ENCODE measurements at places on chromosomes 2 and 18. TPM values are rescaled to one million over a fixed set of nuclear protein-coding genes. Genes with fewer than 3 reads are reported as not detected.

SERPINB13 gene
- not detected for total RNA-seq

- DNase-seq: no peak
Measured at GRCh38 chr2:207970147-207970825, 55.0 kb downstream of the PLEKHM3 start.

- DNase-seq: no peak
Measured at GRCh38 chr18:59265246-59265973, 7.8 kb downstream of the RAX start.

NGEF gene
- total RNA-seq: not detected

ABHD1 gene
- total RNA-seq: 0.44 TPM

DNA sequence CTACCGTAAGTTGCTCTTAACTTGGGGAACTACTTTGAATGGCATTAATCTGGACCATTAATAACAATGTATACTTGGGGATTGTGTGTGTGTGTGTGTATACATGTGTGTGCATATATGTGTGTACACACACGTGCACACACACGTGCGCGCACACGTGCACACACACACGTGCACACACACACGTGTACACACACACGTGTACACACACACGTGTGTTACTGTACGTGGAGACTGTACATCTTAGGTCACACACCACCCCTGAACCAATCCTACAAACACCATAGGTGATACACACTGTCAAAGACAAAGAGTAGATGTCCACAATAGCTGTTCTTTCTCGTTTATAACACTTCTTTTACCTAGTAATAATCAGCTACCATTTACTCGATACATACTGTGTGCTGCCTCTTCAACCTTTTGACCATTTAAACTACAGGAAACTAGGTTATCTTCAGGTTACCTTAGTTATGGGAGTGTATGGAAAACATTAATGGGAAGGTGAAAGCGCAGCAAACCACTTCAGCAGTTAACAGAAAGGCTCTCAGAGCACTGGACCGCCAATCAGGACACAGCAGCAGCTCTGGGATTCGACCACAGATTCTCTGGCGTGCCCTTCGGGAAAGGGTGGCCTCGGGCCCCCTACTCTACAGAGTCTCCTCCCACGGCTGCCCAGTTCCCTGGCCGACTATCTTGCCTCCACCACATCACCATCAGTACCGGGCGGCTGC lies 894 bp upstream of the GCC2 start:
- DNase-seq: no peak

MGAT5 gene
- total RNA-seq: 64.4 TPM

PKDCC gene
- total RNA-seq: 8.4 TPM

DNA sequence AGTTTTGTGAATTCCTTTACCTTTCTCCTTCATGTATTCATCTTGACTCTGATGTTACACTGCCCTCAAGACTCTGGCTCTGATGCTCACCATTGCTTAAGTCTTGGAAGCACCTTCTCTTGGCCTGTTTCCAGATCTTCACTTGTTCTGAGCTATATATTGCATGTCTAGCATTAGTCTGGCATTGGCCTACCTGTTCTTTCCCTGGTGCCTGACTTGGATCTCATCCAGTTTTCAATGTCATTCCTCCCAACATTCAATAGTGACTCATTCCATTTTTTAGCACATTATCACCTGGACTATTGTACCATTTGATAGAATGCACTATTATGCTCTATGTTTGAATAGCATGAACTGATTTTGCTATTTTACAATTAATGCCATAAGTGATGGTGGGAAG lies 127.3 kb upstream of the NYAP2 start:
- DNase-seq: no peak

FEV gene
- total RNA-seq: not detected

RBKS gene
- 10.6 TPM for total RNA-seq

GRCh38 chr2:66633631-66634030 lies 198.7 kb downstream of the MEIS1 start:
- no peak for DNase-seq

- no peak for DNase-seq
Measured at GRCh38 chr2:47091118-47091517, 64.0 kb downstream of the STPG4 start.

- DNase-seq: peak; percentile 95
Measured at GRCh38 chr2:10452312-10452711, 4.2 kb upstream of the ODC1 start.

DNA sequence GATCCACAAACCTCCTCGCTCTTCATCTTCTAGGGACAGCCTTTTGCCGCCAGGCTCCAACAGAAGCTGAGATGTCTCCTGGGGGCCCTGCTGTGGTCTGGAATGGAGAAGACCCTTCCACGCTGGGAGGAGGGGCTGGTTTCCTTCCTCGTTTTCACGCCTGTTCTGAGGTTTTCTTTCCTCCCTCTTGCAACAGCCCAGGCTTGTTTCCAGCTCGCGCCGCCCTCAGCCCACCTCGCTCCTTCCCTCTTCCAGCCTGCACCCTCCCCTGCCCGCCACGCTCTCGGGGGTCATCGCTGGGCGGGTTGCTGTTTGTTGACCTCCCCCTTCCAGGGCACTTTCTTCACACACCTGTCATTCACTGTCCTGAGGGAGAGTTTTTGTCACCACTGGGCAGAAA lies 55.4 kb downstream of the VAPA start:
- no peak for DNase-seq

DNA sequence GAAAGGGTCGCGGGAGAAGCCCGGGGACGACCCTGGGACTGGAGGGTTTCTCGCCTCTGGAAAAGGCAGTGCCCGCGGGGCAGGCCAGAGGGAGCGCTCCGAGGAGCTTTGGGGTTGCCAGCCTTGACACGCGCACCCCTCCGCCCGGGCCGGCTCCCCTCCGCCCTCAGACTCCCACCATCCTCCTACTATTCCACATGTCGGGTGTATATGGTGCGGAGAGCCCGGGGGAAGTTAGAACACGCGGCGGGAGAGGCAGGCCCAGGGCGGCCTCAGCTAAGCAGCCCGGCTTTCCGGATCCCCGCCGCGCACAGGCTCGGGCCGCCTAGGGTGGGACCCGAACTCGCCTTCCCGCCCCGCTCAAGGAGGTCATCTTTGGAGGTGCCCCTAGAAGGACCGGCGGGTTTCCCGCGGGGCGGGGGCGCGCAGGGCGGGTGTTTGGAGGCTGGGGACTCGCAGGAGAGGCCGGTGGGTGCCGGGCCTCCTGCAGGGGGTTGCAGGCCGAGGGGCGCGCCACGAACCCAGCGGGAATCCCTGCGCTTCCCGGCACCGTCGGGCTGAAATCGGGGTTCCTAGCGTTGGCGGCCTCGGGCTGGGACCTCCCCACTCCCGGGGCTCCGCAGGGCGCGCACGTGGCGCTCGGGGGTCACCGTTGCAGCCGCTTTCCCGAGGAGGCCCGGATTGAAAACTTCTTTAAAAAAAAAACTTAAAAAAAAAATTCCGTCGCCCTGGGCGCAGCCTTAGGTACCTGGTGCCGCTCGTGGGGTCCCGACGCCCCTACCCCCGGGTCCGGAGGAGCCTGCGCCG lies 3.7 kb downstream of the NFATC1 start:
- no peak for DNase-seq

KDSR gene
- 85.7 TPM for total RNA-seq

- DNase-seq: peak; percentile 64
Measured at GRCh38 chr18:48059455-48060010, 129.1 kb upstream of the SMAD2 start.

GRCh38 chr2:238726670-238727584 lies 121.0 kb upstream of the TWIST2 start:
- no peak for DNase-seq
